Activated CD4-positive, alpha-beta T cell treated with anti-CD3 and anti-CD28 coated beads, Interleukin-2, amount 10 ng/mL, durations not matched to agents 24 days and 14 days (primary cell): ENCODE measurements at places on chromosomes 16 and 17.
A peak's percentile ranks its signal among the peaks of the same experiment; 100 is the strongest.

DNA sequence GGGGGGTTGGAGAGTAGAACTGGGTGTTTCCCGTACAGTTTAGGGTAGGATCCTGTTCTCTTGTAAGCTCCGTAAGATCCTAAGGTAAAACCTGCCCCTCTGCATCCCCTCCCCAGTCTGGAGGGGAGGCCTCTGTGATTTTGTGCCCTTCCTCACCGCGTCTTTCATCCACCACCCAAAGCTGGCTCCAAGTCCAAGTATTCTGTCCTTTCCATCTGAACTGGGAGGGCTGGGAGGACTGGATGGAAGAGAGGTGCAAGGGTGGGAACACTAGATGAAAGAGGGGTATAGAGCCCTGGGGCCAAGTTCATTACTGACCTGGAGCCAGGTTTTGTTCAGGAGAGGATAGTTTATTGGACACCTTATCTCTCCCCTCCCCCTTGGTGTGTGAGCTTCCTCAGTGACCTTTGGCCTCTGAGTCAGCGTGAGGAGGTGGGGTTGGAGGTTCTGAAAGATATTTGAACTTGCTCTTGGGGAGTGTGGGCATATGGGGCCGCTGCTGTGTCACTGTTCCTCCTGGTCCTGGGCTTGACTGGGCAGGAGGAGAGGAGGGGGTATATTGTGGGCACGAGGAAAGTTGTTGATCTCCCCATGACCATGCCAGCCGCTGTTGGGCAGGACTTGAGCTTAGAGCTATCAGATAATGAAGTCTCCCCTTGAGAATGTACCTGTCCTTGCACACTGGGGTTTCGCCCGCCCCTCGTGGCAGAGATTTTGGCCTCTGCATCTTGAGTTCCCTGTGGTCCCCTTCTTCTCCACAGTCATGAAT, 1.6 kb downstream of the LASP1 start:
- H3K4me1 ChIP-seq, result peaks cover 57% of the 10 kb centered on the region
- DNase-seq, result peak; percentile 91
- peaks cover 2% of the 10 kb centered on the region for H3K27me3 ChIP-seq
- peak overlapping the region; percentile 87 for H3K27ac ChIP-seq
- H3K36me3 ChIP-seq, result peaks cover 12% of the 10 kb centered on the region

- H3K27ac ChIP-seq, result peak overlapping the region; percentile 58
- DNase-seq, result peak; percentile 72
- peak overlapping the region; percentile 89 for H3K4me3 ChIP-seq
- H3K4me1 ChIP-seq, result peaks cover 18% of the 10 kb centered on the region
- no peaks in the 10 kb centered on the region for H3K36me3 ChIP-seq
Measured at GRCh38 chr17:44556166-44556831, 985 bp upstream of the FZD2 start.

GRCh38 chr16:11016993-11017392, 72.6 kb downstream of the CLEC16A start:
- no peak overlapping the region for H3K27ac ChIP-seq
- no peaks in the 10 kb centered on the region for H3K27me3 ChIP-seq
- peaks cover 17% of the 10 kb centered on the region for H3K4me1 ChIP-seq
- no peak overlapping the region for H3K4me3 ChIP-seq

- no peaks in the 10 kb centered on the region for H3K36me3 ChIP-seq
- peaks cover 41% of the 10 kb centered on the region for H3K27me3 ChIP-seq
- H3K4me3 ChIP-seq, result peak overlapping the region; percentile 84
- DNase-seq, result peak; percentile 74
- peaks cover 21% of the 10 kb centered on the region for H3K4me1 ChIP-seq
Measured at GRCh38 chr16:31215287-31216162, 1.4 kb downstream of the PYDC1 start.

DNA sequence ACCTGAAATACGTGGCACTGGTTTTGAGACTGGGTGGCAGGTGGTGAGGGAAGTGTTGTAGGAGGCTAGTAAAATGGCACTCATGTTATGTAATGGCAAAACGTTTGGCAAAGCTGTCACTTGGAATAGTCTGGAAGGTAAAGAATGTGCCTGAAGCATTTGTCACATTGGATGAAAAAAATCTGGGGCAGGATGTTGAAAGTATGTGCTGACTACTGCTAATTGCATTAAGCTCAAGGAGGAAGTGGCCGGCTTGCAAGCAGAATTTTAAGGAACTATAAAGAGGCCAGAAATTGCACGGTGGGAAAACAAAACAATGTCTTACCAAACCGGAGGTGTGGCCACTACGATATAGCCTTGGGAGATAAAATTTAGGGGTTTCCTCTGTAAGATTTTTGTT, 26.6 kb upstream of the NLRP1 start:
- no peaks in the 10 kb centered on the region for H3K36me3 ChIP-seq
- no peak overlapping the region for H3K27ac ChIP-seq
- no peaks in the 10 kb centered on the region for H3K4me1 ChIP-seq
- H3K27me3 ChIP-seq, result peaks cover 9% of the 10 kb centered on the region
- no peak overlapping the region for H3K4me3 ChIP-seq

DNA sequence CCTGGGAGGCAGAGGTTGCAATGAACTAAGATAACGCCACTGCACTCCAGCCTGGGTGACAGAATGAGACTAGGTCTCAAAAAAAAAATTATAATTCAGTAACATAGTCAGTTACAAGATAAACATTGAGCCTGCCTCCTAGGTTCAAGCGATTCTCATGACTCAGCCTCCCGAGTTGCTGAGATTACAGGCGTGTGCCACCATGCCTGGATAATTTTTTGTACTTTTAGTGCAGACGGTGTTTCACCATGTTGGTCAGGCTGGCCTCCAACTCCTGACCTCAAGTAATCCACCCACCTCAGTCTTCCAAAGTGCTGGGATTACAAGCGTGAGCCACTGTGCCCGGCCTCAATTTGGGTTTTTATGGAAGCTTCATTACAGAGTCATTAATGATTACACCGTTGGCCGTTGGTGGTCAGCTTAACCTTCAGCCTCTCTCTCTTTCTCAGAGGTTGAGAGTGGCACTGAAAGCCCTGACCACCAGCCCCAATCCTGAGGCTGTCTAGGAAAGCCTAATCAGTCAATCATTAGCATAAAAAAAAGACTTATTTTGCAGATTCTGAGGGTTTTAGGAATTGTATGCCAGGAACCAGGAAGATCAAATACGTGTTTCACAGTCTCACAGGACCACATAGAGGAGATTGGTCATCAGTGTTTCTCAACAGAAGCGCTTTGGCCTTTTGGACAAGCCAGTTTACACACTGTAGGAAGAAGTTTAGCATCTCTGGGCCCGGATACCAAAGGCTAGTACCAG, 1.3 kb upstream of the LRRC37A3 start:
- H3K36me3 ChIP-seq, result no peaks in the 10 kb centered on the region
- H3K4me3 ChIP-seq, result peak overlapping the region; percentile 86
- H3K27ac ChIP-seq, result peak overlapping the region; percentile 69

DNA sequence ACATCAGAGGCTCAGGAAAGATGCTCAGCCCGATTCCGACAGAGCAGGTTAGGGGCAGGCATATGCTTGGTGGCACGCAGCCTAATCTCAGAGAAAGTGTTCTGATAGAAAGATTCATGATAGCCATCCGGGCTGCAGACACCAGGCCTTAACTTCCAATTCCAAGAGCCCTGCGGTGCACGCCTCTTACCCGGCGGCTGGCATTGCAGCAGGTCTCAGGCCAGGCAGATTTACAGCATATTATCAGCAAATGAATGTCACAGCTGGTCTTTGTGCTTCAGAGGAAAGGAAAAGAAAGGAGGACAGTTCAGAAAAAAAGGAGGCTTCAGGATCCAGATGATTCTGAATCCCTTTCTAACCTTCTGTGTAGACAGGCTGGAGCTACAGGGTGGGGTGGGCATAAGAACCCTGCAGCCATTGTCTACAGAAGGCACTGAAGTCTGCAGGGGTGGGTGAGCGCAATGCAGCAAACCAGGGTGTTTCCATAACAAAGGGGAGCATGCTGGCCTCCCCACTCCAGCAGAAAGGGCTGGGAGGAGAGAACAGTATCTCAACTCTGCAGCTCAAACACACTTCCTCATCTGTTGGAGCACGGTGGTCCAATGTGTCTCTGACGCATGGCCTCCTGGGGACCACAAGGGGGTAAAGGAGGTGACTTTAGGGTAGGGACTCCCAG, 277.4 kb upstream of the XYLT1 start:
- H3K27ac ChIP-seq, result no peak overlapping the region
- H3K27me3 ChIP-seq, result no peaks in the 10 kb centered on the region
- H3K4me1 ChIP-seq, result no peaks in the 10 kb centered on the region
- no peak for DNase-seq
- H3K4me3 ChIP-seq, result no peak overlapping the region
- no peaks in the 10 kb centered on the region for H3K36me3 ChIP-seq

- no peak for DNase-seq
- H3K36me3 ChIP-seq, result no peaks in the 10 kb centered on the region
- H3K27ac ChIP-seq, result no peak overlapping the region
- H3K27me3 ChIP-seq, result no peaks in the 10 kb centered on the region
- H3K4me1 ChIP-seq, result no peaks in the 10 kb centered on the region
Measured at GRCh38 chr17:9410301-9410700, 165.3 kb downstream of the STX8 start.

DNA sequence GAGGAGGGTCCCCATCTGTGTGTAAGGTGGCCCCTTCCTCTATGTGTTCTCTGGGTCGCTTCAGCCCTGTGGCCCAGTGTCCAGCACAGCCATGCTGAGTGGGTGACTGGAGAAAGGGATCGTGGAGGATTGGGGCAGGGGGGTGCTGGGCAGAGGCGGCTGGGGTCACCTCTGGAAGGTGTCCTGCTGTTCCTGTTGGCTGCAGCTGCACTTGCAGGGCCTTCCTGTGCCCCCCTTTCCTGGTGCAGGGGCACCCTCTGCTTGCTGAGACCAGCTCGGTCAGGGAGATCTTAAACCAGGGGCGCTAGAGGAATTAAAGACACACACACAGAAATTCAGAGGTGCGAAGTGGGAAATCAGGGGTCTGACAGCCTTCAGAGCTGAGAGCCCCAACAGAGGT, 11.1 kb downstream of the IL32 start:
- H3K4me3 ChIP-seq, result peak overlapping the region; percentile 80
- H3K4me1 ChIP-seq, result peaks cover 70% of the 10 kb centered on the region
- DNase-seq, result no peak
- H3K27ac ChIP-seq, result peak overlapping the region; percentile 99
- H3K36me3 ChIP-seq, result peaks cover 42% of the 10 kb centered on the region

GRCh38 chr17:7283471-7284216, 2.1 kb downstream of the SLC2A4 start:
- peaks cover 44% of the 10 kb centered on the region for H3K27me3 ChIP-seq
- H3K4me1 ChIP-seq, result peaks cover 10% of the 10 kb centered on the region
- no peak for DNase-seq

DNA sequence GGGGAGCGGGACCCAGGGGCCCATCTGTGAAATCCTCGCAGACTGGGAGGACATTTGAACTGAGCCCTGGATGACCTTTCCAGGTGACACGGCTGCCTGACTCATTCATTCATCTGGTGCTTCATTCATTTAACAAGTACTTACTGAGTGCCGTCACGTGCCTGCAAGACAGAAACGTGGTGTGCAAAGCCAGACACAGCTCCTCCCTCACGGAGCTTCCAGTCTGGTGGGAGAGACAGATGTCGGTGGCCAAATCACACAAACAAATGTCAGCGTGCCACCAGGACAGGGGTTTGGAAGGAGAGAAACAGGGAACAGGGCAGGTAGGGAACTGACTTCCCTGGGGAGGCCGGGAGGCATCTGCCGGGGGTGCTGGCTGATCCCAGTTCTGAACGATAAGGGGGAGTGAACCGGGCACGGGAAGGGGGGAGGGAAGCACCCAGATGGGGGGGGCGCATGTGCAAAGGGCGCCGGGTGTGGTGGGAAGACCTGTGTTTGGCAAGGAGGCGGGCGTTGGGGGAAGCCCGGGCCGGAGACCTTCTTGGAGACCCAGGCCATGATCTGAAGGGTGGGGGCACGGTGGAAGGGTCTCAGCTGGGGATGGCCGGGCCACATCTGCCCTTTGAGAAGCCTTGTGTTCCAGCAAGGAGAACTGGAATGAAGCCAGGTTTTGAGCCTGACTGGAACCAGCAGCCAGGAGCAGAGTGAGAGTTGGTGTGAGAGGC, 93.6 kb upstream of the CIBAR2 start:
- no peak overlapping the region for H3K4me3 ChIP-seq
- DNase-seq, result no peak
- H3K27ac ChIP-seq, result no peak overlapping the region
- peaks cover 2% of the 10 kb centered on the region for H3K36me3 ChIP-seq
- no peaks in the 10 kb centered on the region for H3K27me3 ChIP-seq
- no peaks in the 10 kb centered on the region for H3K4me1 ChIP-seq

DNA sequence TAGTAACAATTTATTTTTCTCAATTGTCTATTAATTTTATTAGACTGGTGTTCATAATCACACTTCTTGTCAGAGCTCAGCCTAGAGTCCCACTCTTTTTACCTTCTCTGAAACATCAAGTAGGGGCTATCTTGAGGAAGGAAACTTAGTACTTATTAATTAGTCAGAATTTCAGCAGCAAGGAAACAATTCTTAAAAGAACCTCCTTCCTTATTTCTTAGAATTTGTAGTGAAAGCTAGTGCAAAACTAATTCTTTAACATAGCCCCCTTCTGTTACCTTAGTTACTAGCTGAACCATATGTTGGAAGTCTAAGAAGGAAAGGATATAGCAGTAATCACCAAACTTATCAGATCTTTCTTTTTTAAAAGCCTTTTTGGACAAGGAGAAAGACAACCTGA, 35.2 kb downstream of the MAP2K4 start:
- H3K4me1 ChIP-seq, result peaks cover 41% of the 10 kb centered on the region
- peak overlapping the region; percentile 41 for H3K27ac ChIP-seq
- DNase-seq, result no peak
- peaks cover 19% of the 10 kb centered on the region for H3K36me3 ChIP-seq
- peak overlapping the region; percentile 26 for H3K4me3 ChIP-seq

DNA sequence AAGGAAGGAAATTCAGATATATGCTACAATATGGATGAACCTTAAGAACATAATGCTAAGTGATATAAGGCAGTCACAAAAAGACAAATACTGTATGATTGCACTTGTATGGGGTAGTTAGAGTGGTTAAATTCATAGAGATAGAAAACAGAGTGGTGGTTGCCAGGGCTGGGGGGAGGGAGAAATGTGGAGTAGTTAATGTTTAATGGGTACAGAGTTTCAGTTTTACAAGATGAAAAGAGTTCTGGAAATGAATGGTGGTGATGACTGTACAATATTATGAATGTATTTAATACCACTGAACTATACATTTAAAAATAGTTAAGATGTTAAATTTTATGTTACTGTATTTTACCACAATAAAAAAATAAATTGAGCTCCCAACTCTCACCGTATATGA, 157.9 kb downstream of the TOX3 start:
- H3K4me1 ChIP-seq, result no peaks in the 10 kb centered on the region
- DNase-seq, result no peak
- no peaks in the 10 kb centered on the region for H3K36me3 ChIP-seq
- no peak overlapping the region for H3K27ac ChIP-seq
- no peak overlapping the region for H3K4me3 ChIP-seq
- H3K27me3 ChIP-seq, result no peaks in the 10 kb centered on the region

DNA sequence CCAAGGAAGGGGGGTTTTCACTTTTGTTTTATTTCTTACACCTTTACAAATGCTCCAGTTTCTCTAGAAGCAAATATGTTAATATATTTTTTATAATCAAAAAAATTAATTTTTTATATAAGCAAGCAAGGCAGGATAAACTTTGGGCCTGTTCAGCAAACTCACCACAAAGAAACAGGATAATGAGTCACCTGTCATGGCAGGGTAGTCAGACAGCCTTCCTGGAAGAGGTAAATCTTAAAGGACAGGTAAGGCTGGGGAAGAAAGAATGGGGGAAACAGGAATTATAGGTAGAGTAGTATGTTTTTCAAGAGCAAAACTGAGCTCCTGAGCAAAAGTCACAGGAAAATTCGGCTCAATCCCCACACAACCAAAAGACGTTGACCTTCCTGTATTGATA, 186.3 kb upstream of the SOX9 start:
- no peak for DNase-seq
- H3K27ac ChIP-seq, result no peak overlapping the region
- no peaks in the 10 kb centered on the region for H3K27me3 ChIP-seq

GRCh38 chr16:85492295-85492864, 120.7 kb upstream of the GSE1 start:
- H3K36me3 ChIP-seq, result no peaks in the 10 kb centered on the region
- no peak overlapping the region for H3K27ac ChIP-seq
- H3K4me1 ChIP-seq, result no peaks in the 10 kb centered on the region
- H3K4me3 ChIP-seq, result no peak overlapping the region
- peaks cover 2% of the 10 kb centered on the region for H3K27me3 ChIP-seq
- no peak for DNase-seq
